ENCODE measurements at places on chromosomes 3 and 15.

GRCh38 chr15:74036271-74037170 is 42.0 kb downstream of the PML start:
- DNase-seq, result no peak

DNA sequence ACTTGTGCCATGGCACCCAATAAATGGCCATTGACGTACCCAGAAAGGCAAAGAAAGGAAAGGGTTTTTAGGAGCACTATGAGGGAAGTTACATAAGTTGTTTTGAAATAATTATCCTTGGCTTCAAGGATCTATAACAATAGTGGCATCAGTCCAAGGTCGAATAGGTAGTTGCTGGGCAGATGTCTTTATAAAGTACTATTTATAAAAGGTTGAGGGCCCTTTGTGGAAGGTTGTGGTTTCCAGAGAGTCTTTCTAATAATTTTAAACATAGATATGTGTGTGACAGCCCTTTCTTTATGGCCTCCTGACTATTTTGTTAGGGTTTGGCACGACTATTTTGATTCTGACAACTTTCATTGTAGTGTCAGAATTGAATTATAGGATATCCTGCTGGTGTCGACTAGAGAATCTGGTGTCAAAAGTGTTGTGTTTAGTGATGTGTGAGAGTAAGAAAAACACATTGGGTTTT is 260.5 kb downstream of the PYDC2 start:
- no peak for DNase-seq

- peak; percentile 19 for DNase-seq
Observed at GRCh38 chr3:72375237-72376076, 472.8 kb downstream of the SHQ1 start.

DNA sequence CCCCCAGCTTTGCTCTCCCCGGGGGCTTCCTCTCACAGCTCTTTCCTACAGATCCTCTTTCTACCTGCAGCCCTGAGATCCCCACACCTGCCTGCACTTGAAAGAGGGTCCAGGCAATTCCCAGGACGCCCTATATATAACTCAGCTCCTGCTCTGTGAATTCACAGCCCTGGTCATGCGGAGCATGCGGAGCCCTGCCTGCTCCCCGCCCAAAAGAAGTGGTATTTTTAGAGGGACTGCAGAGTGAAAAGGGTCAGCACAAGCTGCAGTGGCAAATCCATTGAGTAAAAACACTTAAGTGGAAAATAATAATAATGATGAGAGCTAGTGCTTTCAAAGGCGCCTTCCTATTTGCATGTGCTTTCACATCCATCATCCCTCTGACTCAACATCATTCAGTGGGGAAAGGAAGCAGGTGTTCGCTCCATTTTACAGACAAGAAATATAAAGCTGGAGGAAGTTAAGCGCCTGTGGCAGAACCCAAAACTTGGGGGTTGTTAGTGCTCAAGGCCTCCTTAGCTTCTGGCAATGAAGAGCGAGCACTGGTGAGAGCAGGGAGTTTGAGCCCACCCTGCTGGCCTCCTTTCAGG is 76.3 kb upstream of the LIPC start:
- no peak for DNase-seq

DNA sequence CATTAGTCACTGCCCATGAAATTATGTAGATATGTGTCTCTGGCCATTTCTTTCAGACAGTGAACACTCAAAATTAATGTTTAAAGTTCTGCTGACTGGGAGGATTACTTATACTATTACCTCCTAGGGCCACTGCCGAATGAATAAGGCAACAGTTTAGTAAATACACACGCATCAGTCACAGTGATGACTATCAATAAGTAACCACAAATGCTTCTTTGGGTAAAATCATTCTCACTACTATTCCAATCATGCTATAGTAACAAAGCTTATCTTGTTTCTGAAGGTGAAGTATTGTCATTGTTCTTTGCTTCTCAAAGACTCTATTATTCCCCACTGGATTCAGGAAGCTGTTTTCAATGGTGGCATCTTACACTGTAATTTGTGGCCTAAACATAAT is 478.8 kb downstream of the EPHA3 start:
- no peak for DNase-seq

- no peak for DNase-seq
Observed at GRCh38 chr3:66567077-66567476, 66.3 kb upstream of the LRIG1 start.

DNA sequence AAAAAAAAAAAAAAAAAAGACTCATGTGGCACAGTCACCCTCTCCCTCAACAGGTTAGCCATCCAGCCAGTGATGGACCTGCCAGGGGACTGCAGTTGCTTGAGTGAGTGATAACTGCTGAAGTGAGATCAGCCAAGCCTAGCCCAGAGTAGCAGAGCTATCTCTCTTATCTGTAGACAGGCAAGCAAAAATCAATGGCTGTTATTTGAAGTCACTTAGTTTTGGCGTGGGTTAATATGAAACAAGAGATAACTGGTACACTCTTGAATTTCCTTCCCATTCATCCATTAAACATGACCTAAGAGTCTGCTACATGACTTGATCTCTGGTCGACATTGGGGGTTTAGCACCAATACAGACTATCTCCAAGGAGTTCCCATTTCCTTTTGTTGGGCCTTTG is 51.2 kb upstream of the TNIK start:
- DNase-seq, result no peak

- DNase-seq, result no peak
Observed at GRCh38 chr15:52228921-52229320, 37.7 kb upstream of the GNB5 start.

DNA sequence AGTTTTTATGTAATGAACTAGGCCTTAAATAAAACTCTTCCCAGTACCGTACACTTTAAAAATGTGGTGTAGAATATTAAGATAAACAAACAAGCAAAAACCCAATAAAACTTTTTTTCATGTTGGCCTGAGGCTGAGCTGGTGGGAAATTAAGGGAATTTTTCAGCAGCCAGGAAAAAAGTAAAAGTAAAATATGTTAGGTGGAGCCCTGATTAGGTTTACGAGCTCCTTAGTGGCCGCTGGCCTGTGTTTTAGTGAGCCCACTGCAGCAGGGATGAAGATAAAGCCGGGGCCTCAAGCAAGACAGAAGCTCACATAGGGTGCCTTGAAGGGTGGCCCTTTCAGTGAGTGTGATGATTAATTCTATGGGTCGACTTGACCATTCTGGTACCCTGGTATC is 16.1 kb upstream of the ARL14 start:
- DNase-seq, result no peak

- no peak for DNase-seq
Observed at GRCh38 chr3:96449803-96450202, 364.6 kb upstream of the EPHA6 start.

DNA sequence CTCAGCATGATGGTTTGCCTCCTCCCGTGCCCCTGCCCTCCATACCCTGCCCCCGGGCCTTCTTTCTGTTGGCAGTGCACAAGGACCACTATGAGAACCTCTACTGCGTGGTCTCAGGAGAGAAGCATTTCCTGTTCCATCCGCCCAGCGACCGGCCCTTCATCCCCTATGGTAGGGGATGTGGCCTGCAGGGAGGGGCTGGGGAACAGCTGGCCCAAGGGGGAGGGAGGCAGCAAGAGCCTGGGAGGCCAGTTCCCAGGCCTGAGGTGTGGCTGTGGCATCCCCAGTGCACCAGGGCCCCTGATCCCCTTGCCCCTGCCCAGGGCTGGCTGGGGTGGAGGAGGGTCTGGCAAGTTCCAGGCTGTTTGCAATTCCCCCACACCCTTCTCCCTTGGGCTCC is 2.6 kb upstream of the PLA2G4B start:
- DNase-seq, result no peak

DNA sequence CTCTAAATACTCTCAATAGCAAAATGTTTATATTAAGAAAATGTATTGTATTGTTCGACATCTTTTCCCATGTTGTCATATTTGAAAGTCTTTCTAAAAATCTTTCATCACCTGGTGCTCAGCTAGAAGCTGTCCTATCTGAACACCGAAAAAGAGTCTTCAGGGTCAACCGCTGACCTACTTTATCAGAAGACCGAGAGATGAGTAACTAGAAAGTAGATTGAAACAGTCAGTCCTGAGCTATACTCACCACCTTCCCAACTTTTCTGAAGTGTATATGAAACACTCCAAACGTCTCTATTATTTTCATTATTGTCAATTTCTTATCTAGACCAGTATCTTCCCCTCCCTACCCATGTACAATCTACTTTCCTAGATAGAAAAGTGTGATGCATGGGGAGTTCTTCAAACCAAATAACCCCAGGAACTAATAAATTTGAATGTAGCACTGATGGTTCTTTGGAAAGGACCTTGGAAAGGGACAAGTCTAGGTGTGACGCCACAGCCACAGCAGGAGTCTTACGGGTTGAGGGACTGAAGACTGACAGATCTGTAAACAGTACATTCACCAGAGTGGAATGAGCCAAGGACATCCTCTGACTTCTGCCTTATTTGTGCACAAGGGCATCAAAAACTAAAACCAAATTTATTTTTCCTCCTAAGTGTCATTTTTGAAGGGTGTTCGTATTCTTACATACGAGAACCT is 58.6 kb downstream of the TMOD3 start:
- no peak for DNase-seq

DNA sequence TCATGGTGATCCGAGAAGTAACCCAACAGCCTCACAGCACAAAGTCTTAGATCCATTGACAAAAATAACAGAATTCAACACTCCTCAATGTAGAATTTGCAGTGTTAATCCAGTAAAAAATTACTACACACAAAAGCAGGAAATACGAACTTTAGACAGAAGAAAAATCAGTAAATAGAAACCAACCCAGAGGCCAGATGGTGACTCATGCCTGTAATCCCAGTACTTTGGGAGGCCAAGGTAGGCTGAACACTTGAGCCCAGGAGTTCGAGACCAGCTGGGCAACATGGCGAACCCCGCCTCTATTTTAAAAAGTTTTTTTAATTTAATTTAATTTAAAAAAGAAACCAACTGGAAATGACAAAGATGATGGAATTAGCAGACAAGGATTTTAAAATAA is 36.1 kb downstream of the SELENOT start:
- DNase-seq, result no peak

GRCh38 chr3:151210676-151211381 is 7.8 kb upstream of the GPR171 start:
- no peak for DNase-seq

DNA sequence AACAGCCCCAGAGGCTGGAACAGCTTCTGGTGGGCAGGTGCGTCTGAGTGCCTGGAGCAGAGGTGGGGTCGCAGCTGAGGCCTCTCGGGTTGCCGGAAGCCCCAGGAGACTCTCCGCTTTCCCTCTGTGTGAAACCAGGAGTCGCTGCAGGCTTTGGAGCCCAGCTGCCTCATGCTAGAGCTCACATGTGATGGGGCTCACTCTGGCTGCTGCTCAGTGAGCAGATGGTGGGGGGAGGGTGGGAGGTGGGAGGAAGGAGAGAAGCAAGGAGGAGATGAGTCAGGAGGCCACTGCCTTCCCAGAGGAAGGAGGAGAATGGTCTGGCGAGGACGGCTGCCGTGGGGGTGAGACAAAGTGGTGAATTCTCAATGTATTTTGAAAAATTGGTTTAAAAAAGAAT is 290.1 kb upstream of the CHRNA7 start:
- no peak for DNase-seq

DNA sequence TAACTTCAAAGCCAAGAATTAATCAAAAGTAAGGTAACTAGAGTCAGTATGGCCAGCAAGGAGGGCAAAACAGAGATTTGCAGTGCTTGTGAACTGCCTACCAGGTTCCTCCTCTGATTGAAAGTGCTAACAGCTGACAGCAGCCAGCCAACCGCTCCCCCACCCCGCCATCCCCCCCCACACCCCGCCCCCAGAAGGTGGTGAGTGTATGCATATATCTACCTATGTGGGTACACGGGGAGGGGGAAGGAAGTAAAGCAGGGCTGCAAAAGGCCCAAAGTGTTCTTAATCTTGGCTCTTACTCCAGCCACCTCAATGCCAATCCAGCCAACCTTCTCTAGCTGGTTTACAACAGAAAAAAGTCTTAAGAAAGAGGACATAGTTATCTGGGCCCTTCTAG is 50.7 kb downstream of the RAF1 start:
- DNase-seq, result no peak

DNA sequence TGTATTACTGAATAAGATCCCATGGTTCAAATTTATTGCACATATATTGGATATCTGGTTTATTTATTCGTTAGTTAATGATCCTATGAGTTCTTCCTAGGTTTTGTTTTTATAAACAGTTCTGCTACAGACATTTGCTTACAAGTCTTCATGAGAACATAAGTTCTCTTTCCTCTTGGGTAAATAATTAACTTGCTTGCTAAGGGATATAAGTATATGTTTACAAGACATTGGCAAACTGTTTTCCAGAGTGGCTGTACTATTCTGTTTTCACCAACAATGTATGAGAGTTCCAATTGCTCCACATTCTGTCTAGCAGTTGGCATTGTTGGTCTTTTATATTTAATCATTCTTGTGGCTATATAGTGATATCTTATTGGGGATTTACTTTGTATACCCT is 341.8 kb upstream of the GBE1 start:
- no peak for DNase-seq

GRCh38 chr15:38660738-38661137 is 96.1 kb upstream of the RASGRP1 start:
- no peak for DNase-seq

- DNase-seq, result no peak
Observed at GRCh38 chr3:110881069-110881468, 190.5 kb upstream of the NECTIN3 start.

GRCh38 chr3:51955893-51956770 is 951 bp downstream of the GPR62 start:
- no peak for DNase-seq

- DNase-seq, result no peak
Observed at GRCh38 chr15:51576911-51577500, 45.6 kb downstream of the DMXL2 start.

- DNase-seq, result no peak
Observed at GRCh38 chr3:72887343-72887704, 522 bp upstream of the GXYLT2 start.

DNA sequence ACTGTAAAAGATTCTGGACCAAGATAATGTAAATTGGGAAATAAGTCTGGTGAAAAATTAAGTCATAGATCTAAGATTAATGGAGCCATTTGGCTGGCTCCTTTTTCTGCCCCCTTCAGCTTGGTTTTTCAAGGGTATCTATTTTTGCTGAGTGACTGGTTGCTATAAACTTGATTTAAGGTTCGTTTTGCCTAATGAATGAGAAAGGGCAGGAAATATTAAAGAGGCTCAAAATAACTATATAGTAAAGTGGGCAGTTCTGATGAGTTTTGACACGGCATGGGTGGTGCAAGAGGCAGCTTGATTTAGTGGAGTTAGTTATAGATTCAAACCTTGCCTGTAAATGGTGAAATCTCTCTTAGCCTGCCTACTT is 140.7 kb downstream of the STAC start:
- no peak for DNase-seq

GRCh38 chr3:105470851-105471250 is 104.1 kb downstream of the ALCAM start:
- DNase-seq, result no peak

GRCh38 chr3:55923207-55923606 is 436.1 kb upstream of the WNT5A start:
- no peak for DNase-seq

DNA sequence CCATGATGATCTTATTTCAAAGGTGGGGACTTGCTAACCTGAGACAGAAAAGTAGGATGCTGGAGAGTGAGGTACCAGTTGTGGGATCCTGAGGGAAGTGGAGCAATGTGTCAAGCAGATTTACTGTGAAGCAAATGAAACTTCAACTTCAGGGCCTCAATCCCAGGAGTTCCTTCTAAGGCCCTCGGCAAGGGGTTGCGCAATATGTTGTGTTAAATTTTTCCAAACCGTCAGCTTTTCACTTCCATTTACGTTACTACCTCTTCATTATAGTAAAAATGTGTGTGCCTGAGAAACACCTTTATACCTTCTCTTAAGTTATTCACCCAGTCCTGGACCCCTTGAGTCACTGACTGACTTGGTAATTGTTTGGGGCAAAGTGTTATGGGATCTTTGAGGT is 42.5 kb upstream of the KCNH8 start:
- no peak for DNase-seq
